ENCODE measurements at places on chromosomes 5 and 9.

- no peak for DNase-seq
Observed at GRCh38 chr9:122080986-122081385, 12.1 kb downstream of the TTLL11 start.

DNA sequence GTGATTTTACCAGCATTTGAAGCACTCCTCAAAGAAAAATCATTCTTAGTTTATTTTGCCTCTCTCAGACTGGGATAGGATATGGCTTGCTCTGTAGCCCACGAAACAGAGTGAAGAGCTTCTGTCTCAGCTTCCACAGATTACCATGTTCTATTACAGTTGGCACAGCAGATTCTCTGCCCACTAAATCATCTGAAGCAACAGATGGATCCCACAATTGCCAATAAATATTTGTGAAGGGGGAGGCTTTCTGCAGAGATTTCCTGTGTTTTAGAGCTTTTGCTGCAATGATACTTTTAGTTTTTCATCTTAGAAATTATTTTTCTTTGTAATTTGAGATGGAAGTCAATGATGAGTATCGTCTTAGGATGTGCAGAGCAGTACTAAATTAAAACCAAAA is 12.3 kb upstream of the MAP3K1 start:
- no peak for DNase-seq

DNA sequence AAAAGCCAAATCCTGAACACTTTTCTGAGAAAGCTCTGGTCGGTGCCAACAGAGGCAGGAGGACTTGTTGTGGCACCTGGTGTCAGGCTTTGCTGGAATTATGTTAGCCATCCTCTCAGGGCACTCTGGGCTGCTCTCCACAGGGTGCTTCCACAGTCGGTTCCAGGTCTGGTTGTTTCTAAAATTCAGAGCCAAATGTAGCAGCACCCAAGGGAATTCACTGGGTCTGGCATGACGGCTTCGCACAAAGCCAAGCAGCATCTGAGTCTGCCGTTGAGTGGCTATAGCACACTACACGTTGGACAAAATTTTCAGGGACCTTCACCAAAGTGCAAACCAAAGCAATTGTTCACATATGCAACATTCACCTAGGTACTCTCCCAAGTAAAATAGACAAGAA is 110.2 kb downstream of the PJA2 start:
- peak; percentile 18 for DNase-seq

DNA sequence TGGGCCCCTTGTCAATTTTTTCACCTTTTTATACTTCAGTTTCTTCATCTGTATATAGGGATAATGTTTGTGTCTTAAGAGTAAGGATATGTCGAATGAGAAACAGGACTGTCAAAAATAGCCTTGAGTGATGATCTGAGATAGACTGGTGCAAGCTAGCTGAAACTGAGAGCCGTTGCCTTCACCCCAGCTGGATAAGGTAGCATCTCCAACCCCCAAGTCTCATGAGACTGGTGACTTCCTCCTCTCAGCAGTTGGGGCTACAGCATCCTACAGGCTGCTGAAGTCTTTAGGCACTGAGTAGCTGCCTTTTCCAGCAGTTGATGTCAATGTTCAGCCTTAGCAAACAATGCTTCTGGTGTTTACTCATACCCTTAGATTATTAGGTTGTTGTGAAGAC is 330.2 kb downstream of the OSTF1 start:
- no peak for DNase-seq

DNA sequence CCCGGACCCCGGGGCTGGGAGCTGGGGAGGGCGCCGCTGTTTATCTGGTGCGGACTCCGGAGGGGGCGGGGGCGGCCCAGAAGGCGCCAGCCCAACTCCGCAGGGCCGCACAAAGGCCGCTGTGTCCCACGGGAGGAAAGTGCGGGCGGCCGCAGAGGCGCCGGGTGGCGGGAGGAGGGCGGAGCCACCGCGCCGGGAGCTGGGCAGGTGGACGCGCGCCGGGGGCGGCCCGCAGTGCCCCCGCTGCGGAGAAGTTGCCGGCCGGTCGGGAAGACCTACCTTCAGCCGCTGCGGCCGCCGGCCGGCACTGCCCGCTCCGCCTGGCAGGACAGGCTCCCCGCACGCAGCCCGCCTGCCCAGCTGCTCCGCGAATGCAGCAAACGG is 43.6 kb downstream of the NACC2 start:
- DNase-seq: no peak

DNA sequence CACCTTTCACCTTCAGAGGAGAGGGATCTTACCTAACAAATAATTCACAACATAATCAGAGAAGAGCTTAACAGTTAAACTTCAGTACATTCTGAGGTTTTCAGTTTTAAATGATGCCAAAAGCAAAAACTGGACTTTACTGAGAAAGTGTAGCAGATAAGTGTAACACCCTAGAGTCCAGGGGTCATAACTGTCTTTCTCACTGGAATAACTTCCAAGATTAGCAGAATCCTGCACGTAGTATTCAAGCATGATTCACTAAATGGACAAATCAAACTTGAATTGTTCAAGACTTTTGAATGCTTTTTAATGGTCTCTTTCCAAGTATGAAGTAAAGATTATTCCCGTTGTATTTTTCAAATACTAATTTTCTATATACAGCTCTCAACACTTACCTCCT is 180.1 kb upstream of the NREP start:
- DNase-seq: peak; percentile 81

All from fibroblast of the aortic adventitia (primary cell).